IMR-90 (cell line): ENCODE measurements at places on chromosomes 5 and 9.

- no peak for DNase-seq
Observed at GRCh38 chr9:95193067-95193466, 124.4 kb downstream of the FANCC start.

DNA sequence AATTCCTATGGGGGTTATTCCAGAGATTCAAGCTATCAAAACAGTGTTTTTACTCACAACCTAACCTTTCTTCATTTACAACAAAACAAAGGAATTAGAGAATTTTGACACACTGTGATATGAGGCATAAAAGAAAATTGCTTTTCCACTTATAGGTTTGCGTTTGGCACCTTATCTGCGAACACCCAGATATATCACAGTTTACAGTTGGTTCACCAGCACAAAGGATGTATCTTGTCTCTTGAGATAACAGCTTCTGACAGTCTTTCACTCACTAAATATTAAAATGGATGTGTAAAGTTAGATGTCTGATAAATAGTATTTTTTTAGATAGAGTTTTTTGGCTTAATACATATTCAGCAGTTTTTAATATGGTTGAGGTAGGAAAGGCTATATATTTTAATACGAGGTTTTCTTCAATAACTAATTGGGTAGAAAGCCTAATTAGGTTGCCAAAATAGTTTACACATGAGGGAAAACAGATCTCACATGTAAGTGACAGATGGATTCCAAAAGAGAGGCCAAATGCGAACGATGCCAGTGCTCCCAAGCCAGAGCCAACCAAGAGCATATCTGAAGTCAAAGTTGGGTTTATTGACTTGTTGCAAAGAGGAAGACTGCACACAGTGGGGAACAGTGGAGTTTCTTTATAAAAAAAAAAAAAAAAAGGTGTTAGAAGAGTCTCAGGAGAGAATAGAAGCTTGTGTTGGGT, 1495.2 kb downstream of the MAT2B start:
- no peak for DNase-seq

DNA sequence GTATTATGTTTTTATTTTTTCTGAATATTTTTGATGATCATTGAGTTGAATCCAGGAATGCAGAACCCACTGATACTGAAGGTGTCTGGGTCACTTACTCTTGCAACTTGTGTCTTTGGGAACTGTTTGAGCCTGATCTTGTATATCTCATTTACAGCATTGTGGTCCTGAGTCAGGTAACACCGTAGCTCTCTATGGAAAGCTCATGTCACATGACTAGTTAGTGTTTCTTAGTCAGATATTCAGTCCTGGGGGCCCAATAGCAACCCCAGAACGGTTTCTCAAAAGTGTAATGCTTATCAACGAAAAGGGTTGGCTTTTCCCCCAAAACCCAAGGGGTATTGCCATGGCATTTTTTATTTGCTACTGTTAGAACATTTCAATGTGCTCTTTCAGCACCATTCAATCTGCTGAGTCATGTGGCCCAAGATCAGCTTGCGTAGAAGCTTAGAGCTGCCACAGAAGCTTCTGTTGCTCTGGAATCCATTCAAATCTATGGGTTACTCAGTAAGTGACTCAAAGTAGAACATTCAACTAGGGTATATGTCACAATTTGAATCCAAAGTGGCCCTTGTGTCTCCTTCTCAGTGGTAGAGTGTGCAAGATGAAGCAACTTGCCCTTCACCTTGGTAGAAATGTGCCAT, 12.1 kb upstream of the PTAR1 start:
- peak; percentile 90 for DNase-seq

DNA sequence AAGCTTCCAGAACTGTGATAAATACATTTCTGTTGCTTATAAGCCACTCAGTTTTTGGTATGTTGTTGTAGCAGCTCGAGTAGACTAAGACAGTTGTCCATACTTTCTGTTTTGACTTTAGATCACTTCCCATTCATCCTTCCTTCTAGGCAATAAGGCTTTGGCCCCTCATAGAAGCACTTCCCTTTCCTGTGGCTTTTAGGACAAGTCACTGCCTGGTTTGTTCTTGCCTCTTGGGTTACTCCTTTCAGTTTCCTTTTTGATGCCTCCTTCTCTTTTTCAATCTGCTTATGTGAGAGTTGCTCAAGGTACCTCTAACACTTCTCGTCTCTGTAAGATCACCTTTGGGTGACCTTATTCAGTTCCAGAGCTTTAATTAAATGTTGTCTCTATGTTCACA, 72.4 kb upstream of the NTRK2 start:
- DNase-seq, result no peak

DNA sequence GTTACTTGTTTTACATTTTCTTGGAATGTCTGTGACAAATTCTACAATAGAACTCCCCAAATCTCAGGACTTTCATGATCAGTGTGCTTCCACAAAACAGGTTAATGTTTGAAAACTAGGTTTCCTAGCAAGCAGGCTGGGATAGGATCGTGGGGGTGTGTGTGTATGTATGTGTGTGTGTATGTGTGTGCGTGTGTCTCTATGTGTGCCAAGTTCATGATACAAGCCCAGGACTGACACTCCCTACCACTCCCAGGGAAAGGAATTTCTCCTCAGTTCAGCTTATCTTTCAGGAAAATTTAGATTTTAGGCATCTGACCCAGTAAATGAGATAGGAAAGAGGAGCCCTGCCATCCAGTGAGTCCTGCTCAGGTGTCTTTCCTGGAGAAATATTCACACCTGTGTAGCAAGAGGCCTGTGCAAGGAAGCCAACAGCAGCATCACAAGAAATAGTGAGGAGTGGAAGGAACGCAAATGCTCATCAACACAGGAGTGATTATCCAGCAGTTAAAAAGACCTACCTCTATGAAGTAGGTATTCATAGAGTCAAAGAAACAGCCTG, 13.8 kb upstream of the ABLIM3 start:
- no peak for DNase-seq

- DNase-seq, result no peak
Observed at GRCh38 chr9:107855164-107855563, 365.6 kb upstream of the KLF4 start.

DNA sequence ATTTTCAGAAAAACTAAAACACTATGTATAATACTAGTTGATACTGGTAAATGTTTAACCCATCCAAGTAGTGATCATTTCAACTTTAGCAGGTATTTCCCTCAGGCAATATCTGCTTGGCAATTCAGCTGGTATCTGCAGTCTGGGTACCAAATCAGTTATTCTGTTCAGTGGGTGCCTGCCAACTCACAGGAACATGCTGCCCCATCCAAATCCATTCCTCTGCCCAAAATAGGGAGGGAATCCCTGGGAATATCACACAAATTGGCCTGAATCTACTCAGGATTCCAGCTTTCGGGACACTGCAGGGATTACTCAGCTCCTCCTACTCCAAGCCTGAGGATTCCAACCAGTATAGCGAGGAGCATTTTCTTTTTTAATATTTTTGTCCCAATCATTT, 61.7 kb upstream of the PDE4D start:
- DNase-seq, result no peak

- no peak for DNase-seq
Observed at GRCh38 chr5:121086671-121087070, 622.6 kb downstream of the PRR16 start.

- DNase-seq, result peak; percentile 52
Observed at GRCh38 chr5:44875661-44876605, 67.2 kb downstream of the MRPS30 start.

GRCh38 chr9:72155301-72155700, 6.1 kb downstream of the GDA start:
- DNase-seq, result no peak

DNA sequence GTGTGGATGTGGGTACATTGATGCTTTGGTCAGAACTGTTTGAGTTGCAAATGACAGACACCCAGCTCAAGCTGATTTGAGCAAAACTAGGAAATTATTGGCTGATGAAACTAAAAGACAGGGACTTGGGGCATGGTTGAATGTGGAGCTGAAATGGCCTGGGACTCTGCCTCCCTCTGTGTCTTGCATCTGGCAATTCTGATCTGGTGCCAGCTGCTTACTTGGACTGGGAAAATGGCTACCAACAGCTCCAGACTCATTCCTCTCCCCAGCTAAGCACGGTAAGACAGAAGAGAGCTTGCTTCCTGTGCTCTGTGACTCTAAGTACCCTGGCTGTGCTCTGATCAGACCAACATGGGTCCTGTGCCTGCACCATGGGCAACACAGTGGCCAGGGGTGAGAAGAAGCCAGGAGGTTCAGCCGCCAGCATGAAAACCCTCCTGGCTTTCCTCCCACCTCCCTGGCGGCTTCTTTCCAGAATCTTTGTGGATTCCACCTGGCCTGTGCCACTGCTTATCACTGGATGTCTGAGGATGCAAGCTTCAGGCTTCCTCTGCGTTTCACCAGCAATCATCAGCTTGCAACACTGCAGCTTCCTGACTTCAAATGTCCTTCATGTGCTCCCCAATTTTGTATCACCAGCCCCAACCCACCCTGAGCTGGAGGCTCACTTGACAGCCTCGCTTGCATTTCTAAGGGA, 44.1 kb downstream of the C5orf15 start:
- no peak for DNase-seq

GRCh38 chr9:128529191-128529590, 23.2 kb upstream of the SPTAN1 start:
- DNase-seq, result no peak

GRCh38 chr5:80406980-80407734, 707 bp upstream of the ZFYVE16 start:
- peak; percentile 1 for DNase-seq

- DNase-seq, result no peak
Observed at GRCh38 chr5:1835431-1835830, 34.2 kb downstream of the NDUFS6 start.

DNA sequence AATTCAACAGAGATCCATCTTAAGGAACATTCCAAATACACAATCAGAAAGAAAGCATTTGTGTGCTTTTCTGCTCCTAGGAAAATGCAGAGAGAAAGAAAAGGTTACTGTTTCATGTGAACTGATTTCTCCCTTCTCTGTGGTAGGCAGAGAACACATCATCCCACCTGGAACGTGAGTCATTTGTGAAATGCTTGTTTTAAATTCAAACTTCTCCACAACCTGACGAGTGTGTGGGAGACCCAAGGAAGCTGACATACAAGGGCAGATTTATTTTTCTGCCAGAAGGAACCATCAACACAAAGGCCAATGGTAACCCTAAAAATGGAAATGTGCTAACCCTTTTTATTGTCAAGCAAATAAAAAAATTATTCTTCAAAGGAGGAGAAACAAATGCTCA, 156.4 kb downstream of the EFNA5 start:
- DNase-seq, result peak; percentile 28

GRCh38 chr5:9519537-9519936, 26.3 kb downstream of the SEMA5A start:
- DNase-seq, result peak; percentile 28

DNA sequence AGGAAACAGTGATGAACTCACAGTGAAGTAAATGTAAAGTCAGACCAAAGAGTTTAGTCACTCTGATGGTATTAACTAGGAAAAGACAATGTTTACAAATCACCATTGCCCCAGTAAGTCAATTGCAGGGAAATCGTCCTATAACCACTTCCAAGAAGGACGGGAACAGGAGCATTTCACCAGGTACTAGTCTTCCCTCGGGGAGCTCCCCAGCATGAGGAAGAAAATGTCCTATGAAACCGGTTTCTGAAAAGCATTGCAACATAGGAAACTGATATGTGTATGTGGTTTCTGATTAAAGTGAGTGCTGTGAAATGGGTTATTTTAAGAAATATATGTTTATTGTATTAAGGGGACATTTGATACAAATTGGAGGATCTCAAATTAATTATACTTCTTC, 626.7 kb upstream of the ADAMTS16 start:
- no peak for DNase-seq

DNA sequence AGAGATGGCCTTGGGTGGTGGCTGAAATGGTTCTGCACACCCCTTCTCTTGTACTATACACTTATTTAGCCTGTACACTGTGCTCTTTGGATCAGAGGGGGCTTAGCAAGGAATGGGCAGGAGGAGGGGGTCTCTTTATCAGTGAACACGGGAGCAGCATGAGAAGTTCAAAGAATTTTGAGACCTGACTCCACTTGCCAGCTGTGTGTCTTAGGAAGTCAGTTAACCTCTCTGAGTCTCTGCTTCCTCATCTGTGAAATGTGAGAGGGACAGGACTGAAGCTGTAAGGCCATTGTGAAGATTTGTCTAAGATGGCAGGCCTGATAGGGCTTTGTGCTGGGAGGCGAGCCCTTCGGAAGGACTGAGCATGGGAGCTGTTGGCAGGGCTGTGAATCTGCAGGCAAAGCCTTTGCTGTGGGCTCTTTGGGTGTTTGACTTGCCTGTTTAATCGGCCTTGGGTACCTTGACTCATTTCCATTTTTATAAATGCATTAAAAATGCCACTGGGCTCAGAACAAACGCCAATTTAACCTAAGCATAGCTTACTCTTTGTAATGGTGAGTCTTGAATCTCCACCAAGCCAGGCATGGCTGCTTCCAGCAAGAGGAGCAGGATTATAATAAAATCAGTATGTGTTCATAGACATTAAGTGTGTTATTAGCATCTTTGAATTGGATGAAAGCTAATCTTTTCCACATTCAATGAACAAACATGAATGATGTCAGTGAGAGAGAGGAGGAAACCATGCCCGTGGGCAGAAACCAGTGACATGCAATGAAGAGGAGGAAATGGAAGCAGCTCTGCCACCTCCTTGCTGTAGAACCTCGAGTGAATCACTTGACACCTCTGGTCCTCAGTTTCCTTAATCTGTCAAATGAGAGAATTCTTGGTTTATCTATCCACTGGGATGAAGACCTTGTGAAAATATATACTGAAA, 89.4 kb downstream of the MACROH2A1 start:
- no peak for DNase-seq

DNA sequence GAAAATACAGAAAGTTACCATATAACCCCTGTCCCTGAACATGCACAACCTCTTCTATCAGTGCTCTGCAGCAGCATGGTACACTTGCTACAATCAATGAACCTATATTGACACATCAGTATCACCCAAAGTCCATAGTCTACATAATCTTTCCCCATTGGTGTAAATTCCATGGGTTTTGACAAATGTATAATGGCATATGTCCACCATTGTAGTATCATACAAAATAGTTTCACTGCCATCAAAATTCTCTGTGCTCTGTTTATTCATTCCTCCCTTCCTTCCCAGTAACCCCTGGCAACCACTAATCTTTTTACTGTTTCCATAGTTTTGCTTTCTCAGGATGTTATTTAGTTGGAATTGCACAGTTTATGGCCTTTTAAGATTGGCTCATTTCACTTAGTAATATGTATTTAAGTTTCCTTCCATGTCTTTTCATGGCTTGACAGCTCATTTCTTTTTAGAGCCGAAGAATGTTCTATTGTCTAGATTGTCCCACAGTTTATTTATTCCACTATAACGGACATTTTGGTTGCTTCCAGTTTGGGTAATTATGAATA, 1707.0 kb downstream of the EFNA5 start:
- peak; percentile 7 for DNase-seq

- DNase-seq, result no peak
Observed at GRCh38 chr5:91024727-91025126, 358.4 kb downstream of the ARRDC3 start.
